NCI-H1417 (cell line): ENCODE measurements at places on chromosomes 2 and 18.

- no peak for DNase-seq
Measured at GRCh38 chr2:122080316-122080715, 324.9 kb downstream of the TSN start.

DNA sequence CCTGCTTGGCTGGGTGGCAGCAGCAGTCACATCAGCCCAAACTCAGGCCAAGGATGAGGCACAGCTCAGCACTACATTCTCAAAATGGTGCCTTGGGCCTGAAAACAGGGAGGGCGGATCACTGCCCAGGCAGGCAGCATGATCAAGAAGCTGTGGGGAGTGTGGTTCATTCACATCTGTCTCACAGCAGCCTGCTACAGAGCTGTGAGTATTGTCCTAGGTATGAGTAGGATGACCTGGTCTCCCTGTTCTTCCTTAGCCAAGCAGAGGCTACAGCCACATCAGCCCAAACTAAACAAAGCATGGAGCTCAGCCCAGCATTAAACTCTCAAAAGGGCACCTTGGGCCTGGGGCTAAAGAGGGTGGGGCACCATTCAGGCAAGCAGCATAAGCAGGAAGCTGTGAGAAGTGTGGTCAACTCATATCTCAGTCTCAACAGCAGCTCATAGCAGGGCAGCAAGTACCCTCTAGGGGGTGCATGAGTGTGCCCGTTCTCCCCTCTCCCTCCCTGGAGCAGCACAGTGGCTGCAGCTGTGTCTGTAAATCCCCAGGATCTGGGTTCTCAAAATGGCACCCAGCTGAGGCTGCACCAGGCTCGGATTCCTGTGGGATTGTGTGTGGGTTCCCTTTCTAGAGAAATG is 139.6 kb downstream of the TRABD2A start:
- DNase-seq = no peak

- DNase-seq = no peak
Measured at GRCh38 chr2:150358468-150358807, 129.0 kb downstream of the RND3 start.

- DNase-seq = peak; percentile 20
Measured at GRCh38 chr2:190199530-190199929, 120.1 kb downstream of the HIBCH start.

DNA sequence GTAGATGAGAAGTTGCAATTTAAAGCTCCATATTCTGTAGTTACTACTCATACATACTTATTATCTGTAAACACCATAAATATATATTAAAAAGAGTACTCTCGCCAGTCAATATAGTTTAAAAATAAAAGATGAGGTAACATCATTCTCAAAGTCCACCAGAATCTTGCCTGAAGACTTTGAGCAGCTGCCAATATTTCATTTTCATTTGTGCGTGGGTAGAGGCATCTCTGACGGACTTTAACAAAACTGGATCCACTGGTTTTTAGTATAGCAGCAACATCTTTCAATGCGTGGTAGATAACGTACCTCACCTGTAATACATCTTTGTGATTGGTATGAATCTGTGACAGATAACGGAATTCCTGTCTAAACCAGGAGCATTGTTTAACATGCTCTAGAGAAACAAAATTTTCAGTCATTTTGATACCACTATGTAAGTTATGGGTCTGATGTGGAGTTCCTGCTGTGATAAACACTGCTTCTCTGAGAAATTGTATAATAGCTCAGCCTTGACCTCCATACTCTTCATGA is 45.0 kb downstream of the WDR75 start:
- peak; percentile 9 for DNase-seq

DNA sequence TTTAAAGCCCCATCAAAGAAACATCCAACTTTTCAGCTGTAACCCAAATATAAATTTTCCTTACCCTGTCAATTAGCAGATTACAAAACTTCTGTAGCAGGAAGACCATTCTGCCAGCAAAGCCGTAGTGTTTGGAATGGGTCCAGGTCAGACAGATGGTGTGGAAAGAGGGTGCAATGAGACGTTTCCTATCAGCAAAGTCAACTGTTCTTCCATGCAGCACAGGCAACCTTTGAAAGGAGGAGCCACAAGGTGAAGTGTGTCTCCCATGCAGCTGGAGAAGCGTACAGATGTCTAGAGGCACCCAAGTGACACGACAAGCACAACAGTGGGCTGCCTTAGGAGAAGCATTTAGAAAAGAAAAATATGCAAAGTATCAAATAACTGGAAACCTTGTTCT is 83.7 kb downstream of the SP3 start:
- no peak for DNase-seq

- no peak for DNase-seq
Measured at GRCh38 chr2:49129034-49129433, 25.3 kb downstream of the FSHR start.

- no peak for DNase-seq
Measured at GRCh38 chr2:84991404-84992160, 20.6 kb downstream of the KCMF1 start.

- DNase-seq = peak; percentile 66
Measured at GRCh38 chr2:69375494-69376353, 11.3 kb downstream of the GFPT1 start.

DNA sequence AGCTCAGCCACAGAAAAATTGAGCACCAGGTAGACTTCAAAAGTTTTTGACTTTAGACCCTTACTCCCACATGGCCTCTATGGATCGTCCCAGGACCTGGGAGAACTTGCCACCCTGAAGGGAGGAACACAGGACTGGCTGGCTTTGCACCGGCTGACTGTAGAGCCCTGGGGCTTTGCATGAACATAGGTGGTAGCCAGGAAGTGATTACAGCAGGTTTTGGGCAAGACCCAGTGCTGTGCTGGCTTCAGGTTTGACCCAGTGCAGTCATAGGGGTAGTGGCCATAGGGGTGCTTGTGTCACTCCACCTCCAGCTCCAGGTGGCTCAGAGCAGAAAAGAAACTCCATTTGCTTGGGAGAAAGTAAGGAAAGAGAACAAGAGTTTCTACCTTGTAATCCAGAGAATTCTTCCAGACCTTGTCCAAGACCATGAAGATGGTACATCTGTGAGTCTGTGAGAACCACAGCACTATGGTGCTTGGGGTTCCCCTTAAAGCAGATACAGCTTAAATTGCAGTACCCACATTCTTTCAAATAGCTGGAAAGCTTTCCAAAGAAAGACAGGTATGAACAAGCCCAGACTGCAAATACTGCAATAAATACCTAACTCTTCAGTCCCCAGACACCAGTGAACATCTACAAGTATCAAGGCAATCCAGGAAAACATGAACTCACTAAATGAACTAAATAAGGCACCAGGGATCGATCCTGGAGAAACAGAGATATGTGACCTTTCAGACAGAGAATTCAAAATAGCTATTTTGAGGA is 13.0 kb upstream of the SESTD1 start:
- DNase-seq = no peak

- DNase-seq = no peak
Measured at GRCh38 chr2:241132538-241133435, 16.5 kb downstream of the PASK start.

GRCh38 chr18:75029481-75029880 is 179.5 kb downstream of the PTGR3 start:
- DNase-seq = no peak

- no peak for DNase-seq
Measured at GRCh38 chr2:27720004-27720551, 51.4 kb upstream of the MRPL33 start.

- DNase-seq = no peak
Measured at GRCh38 chr18:332721-333510, 65.1 kb upstream of the THOC1 start.

- no peak for DNase-seq
Measured at GRCh38 chr2:83481436-83481835, 977.6 kb downstream of the SUCLG1 start.

DNA sequence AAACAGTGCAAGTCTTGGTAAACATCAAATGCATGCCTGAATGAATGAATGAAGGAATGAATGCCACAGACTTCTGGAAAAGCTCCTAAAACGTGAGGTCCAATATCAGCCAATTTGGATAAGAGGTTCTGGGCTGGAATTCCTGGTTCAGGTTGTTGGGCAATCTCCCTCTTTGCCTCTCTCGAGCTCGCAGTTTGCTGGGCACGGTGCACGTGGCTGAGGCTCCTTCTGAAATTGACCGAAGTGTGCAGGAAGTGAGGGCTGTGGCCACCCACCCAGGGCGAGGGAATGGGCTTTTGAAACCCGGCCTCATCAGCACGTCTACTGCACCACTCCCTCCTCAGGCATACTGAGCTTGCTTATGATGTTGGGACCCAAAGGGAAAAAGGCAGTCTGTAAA is 288.8 kb upstream of the HS6ST1 start:
- DNase-seq = no peak

GRCh38 chr2:120108049-120108448 is 95.2 kb downstream of the EPB41L5 start:
- no peak for DNase-seq

DNA sequence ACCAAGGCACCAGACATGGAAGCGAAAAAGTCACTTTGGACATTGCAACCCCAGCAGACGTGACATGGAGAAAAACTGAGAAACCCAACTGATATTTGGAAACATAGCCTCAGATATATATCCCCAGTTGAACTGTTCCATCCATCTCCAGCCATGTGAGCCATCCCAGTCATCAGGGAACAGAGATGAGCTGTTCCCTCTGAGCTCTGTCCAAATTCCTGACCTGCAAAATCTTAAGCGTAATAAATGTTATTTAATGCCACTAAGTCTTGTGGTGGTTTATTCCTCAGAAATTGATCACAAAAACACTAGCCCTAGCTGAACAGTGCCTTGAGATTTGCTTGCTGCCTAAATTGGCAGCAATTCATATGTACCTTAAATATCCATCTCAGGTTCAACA is 182.8 kb downstream of the NRP2 start:
- DNase-seq = no peak

- peak; percentile 66 for DNase-seq
Measured at GRCh38 chr2:29841386-29842004, 79.9 kb downstream of the ALK start.

GRCh38 chr2:142545036-142545435 is 332.4 kb upstream of the KYNU start:
- no peak for DNase-seq
